ENCODE measurements at places on chromosomes 1 and 21.

DNA sequence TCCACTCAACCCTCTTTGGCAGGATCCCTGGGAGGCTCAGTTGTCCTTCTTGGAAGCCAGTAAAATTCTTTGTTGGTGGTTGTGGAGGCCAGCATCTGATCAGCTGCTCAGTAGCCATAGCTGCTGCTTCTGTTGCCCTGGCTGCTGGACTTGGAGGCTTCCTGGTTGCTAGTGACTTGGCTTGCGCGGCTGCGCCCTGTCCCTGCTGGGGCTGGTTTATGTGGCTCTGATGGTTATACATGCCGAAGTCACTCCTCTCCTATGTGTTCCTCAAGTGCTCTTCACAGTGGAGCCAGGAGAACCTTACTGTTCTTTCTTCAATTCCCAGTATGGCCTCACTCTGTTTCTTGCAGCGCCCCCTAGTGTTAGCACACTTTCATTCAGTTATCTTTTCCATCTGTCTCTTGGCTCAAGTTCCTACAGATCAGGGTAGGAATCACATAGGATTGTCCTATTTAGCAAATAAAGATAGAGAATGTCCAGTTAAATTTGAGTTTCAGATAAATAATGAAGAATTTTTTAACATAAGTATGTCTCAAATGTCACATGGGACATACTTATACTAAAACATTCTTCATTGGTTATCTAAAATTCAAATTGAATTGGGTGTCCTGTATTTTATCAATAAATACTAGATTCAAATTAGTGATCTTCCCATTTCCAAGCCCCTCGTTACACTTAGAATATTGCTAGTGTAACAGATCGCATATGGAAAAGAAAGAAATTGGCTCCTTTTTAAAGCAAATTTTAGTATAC lies 176.5 kb downstream of the TGFB2 start:
- no peak for DNase-seq

DNA sequence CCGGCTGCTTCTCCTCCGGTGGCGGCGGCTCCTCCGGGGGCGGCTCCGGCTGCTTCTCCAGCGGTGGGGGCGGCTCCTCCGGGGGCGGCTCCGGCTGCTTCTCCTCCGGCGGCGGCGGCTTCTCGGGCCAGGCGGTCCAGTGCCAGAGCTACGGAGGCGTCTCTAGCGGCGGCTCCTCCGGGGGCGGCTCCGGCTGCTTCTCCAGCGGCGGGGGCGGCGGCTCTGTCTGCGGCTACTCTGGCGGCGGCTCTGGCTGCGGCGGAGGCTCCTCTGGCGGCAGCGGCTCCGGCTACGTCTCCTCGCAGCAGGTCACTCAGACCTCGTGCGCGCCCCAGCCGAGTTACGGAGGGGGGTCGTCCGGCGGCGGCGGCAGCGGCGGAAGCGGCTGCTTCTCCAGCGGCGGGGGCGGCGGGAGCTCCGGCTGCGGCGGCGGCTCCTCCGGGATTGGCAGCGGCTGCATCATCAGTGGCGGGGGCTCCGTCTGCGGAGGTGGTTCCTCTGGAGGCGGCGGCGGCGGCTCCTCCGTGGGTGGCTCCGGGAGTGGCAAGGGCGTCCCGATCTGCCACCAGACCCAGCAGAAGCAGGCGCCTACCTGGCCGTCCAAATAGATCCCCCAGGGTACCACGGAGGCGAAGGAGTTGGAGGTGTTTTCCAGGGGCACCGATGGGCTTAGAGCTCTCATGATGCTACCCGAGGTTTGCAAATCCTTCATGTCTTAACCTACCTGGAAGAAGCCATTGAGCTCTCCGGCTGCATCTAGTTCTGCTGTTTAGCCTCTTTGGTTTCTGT lies 2.0 kb downstream of the LORICRIN start:
- peak; percentile 69 for DNase-seq

- no peak for DNase-seq
Measured at GRCh38 chr1:38885092-38885491, 3.7 kb upstream of the GJA9 start.

GRCh38 chr1:13546791-13547190 lies 33.0 kb upstream of the LRRC38 start:
- no peak for DNase-seq

GRCh38 chr1:9294910-9295636 lies 2.4 kb downstream of the SPSB1 start:
- no peak for DNase-seq

DNA sequence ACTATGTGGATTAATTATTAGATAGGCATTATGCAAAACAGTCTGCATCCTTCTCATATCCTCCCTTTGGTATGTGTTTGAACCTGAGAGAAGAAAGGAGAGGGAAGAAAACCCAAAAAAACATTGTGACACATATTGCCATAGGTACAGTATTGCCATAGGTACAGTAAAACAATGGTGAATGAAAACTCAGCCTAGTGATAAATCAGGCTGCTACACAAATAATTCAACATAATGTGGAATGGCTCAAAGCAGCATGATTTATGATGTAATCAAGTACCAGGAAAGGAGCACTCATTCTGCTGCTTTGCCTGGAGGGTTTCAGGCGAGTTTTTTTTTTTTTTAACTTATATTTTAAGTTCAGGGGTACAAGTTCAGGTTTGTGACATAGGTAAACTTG lies 213.9 kb upstream of the LYPLAL1 start:
- DNase-seq: no peak

- DNase-seq: no peak
Measured at GRCh38 chr1:216765346-216766300, 42.4 kb upstream of the ESRRG start.

Measured in SK-N-SH (cell line).